Effector CD8-positive, alpha-beta T cell (primary cell): ENCODE measurements at places on chromosomes 13 and 19.

DNA sequence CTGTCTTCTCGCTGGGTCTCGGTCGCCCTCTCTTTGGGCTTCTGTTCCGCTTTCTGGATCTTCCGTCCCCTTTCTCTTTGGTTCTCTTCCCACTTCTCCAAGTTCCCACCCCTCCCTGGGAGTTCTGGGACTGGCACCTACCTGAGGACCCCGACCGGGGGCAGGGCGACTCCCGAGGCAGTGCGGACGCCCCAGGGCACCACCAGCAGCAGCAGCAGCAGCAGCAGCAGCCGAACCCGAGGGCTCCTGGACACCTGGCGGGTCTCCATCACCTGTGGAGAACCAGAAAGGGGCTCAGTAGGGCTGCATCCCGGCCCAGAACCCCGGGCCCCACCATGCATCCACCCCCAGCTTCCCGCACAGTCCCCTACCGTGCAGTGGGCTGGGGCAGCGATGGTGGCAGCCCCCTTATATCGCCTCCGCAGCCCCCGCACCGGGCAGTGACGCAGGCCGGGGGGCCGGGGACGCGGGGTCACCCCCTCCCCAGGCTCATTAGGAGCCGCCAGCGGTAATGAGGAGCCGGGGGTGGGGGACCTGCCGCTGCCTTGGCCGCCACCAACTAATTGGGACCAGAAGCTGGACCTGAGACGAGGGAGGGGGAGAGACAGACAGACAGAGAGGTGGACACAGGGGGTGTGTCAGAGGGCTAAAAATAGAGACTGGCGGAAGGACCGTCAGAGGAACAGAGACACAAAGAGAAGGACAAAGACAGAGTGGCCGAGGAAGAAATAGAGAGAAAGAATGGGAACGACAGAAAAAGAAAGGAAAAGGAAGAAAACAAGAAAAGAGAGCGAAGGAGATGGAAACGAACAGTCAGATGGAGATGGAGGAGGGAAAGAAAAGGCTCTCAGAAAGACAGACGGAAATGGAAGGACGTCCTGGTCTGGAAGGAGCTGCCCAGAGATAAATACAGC is at the start of gene PTH2:
PTH2 (minus strand) TSS at position 371 of the 914 bp plus-strand sequence; CDS start at position 269, 102 bp downstream.
- no peak for DNase-seq

DNA sequence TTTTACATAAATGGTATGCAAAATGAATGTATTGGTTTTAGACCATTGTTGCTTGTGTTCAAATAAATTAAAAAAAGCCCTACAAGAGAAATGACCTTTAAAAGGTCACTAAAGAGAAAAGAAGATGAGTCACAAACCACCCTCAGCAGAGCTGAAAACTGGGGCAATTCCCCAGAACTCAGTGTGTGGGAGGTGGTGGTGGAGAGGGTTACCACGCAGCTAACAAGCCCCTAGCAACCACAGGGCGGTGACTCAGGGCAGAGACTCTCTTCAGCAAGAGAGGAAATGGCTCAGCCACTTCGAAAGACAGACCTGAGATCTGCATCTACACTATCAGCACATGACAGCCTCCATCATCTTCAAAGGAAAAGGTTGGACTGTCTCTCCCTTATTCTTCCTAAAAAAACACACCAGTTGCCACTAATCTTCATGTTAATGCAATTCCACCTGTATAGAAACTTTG is 29.4 kb upstream of the NDFIP2 start:
- peak; percentile 43 for DNase-seq

GRCh38 chr13:59034198-59034597 is 1129.5 kb downstream of the DIAPH3 start:
- no peak for DNase-seq

- DNase-seq: no peak
Observed at GRCh38 chr13:92224052-92224821, 825.8 kb downstream of the GPC5 start.

DNA sequence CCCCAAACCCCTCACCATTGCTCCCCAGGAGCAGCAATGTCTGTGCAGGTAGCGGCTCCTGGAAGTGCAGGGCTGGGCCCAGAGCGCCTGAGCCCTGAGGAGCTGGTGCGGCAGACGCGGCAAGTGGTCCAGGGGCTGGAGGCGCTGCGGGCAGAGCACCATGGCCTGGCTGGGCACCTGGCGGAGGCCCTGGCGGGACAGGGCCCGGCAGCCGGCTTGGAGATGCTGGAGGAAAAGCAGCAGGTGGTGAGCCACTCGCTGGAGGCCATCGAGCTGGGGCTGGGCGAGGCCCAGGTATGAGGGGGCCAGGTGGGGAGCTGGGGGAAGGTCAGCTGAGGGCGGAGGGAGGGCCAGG is 4.9 kb downstream of the KLC3 start:
- DNase-seq: no peak

DNA sequence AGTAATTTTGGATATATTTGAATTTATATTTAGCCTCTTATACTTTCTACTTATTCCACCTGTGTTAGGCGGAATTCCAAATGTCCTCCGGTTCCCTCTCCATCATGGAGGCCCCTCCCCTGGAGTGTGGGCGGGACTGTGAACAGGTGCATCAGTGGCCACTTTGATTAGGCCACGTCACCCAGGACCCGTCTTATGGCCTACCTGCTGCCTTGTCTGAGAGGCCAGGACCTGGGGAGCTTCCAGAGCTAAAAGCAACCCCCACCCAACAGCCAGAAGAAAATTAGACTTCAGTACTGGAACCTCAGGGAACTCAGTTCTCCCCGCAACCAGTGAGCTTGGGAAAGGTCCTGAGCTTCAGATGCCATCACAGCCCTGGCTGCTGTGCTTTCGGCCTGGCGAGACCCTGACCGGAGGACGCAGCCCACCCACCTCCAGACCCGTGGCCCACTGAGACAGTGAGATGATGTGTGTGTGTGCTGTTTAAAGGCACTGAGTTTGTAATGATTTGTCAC is 200.2 kb upstream of the SOX1 start:
- DNase-seq: no peak

DNA sequence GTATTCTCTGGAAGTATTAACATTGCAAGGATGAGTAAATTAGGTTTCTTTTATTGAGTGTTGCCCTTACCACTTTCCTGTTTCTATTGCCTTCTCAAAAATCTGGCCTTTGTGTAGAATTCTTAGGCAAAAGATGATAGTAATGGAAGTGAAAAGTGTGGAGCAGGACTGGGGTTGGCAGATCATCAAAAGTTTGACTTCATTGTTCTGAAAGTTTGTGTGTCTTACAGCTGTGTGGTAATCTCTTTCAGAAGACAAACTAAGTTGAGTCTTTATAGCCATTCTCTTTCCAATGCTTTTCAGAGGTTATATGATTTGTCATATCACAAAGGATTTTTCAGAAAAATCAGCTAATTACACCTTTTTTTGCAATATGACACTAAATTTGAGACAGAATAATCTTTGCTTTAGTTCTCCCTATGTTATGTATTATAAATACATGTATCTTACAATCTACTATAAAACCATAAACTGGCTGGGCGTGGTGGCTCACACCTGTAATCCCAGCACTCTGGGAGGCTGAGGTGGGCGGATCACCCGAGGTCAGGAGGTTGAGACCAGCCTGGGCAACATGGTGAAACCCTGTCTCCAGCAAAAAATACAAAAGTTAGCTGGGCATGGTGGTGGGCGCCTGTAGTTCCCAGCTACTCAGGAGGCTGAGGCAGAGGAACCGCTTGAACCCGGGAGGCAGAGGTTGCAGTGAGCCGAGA is 8.7 kb upstream of the KCNRG start:
- no peak for DNase-seq

DNA sequence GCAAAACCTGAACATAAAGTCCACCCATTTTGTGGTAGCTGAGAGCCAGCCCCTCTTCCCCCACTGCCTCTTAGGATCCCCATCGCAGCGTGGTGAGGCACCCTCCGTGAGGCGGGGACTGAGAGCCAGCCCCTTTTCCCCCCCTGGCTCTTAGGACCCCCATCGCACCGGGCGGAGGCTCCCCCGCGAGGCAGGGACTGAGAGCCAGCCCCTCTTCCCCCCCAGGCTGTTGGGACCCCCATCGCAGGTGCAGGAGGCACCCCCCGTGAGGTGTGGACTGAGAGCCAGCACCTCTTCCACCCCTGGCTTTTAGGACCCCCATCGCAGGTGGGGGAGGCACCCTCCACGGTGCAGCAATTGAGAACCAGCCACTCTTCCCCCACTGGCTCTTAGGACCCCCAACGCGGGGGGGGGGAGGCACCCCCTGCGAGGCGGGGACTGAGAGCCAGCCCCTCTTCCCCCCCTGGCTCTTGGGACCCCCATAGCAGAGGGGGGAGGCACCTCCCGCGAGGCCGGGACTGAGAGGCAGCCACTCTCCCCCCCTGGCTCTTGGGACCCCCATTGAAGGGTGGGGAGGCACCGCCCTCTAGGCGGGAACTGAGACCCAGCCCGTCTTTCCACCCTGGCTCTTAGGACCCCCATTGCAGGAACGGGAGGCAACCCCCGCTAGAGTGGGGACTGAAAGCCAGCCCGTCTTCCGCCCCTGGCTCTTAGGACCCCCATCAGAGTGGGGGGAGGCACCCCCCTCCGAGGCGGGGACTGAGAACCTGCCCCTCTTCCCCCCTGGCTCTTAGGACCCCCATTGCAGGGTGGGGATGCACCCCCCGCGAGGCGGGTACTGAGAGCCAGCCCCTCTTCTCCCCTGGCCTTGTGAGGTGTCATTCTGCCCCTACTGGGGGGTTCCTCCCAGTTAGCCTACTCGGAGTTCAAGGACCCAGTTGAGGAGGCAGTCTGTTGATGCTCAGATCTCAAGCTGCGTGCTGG is 366.4 kb upstream of the SPRY2 start:
- no peak for DNase-seq

DNA sequence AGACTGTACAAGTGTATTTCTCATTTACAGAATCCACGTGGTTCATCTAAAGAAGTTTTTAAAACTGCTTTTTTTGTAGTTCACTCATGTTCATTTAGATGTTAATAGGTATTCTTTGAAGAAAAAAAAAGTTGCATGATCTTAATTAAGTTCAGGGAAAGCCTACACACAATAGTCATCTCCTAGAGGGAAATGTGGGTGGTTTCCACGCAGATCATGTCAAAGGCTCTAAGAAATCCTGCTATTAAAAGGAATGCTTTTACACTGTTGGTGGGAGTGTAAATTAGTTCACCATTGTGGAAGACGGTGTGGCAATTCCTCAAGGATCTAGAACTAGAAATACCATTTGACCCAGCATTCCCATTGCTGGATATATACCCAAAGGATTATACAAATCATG is 312.3 kb downstream of the GPC5 start:
- no peak for DNase-seq

DNA sequence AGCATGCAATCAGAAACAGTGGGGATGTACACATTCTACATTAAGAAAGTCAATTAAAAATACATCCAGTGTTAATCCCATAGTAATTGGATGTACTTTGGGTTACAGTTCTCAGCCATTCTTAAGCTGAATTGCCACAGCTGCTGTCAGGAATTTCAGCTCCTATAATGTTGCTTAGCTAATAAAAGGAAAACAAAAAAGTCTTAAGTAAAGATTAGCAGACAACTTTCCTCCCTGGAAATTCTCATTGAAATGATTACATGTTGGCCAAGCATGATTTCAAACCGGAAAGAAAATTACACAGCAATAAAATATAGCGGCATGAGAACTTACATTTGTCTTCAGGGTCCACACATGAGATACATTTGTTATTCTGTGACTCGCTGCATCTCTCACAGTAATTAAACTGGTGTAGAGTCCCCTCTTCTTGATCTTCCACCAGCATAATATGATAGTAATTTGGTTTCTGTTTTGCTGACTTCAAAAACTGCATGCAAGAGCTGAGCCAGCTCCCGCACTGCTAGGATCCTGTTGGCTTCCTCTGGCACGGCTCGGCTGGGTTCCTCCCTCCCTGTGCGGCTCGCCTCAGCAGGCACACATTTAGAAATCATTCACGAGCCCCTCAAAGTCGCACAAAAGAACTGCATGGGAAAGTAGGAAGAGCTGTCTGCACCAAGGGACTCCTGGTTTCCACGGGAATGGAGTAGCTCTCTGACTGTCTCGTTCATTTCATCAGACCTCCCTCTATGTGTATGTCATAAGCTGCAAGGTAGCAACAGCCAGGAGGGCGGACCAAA is at the start of gene HTR2A:
HTR2A (minus strand) TSS at position 713 of the 797 bp plus-strand sequence. CDS start 1,147 bp downstream, outside the sequence.
- no peak for DNase-seq

- DNase-seq: no peak
Observed at GRCh38 chr19:56933014-56933705, 92.6 kb upstream of the PEG3 start.

- DNase-seq: no peak
Observed at GRCh38 chr19:54465426-54466109, 2.0 kb upstream of the LENG9 start.

GRCh38 chr19:6279931-6280591 is at the start of gene MLLT1:
Gene MLLT1 (minus strand): TSS chr19:6279975. CDS start chr19:6279784, 191 bp downstream.
- DNase-seq: peak; percentile 89

DNA sequence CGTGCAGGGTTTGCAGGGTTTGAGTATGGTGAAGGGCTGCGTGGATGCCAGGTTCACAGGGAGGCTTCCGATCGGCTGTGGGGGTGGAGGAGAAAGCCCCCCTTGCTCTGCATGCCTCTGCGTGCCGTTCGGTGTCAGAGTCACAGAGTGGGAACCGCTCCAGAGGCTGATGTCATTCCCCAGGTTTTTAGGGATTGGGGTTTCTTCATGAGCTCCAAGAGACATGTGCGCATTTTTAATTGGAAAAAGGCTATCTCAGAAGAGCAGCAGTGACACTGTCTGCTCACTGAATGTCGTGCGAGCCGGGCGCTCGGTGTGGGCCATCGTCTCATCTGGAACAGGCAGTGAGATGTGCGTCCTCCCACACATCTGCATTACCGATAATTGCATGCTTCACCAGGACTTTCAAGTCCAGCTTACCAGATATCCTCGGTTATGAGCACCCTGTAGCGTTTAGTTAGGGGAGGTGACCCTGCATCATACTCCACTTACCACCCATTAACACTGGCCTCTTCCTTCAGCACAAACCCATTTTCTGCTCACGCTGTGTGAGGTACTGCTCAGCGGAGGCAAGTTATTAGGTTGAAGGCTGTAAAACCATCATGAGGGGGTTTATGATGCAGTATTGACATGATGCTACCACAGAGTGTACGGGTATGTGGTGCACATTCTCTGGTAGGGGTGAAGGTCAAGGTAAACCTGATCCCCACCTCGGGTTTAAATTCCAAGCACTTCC is 1.7 kb downstream of the MCF2L start:
- DNase-seq: no peak

- DNase-seq: no peak
Observed at GRCh38 chr13:29877456-29878078, 27.1 kb upstream of the UBL3 start.
